Effector memory CD4-positive, alpha-beta T cell (primary cell): ENCODE measurements at places on chromosomes 2 and 18.

DNA sequence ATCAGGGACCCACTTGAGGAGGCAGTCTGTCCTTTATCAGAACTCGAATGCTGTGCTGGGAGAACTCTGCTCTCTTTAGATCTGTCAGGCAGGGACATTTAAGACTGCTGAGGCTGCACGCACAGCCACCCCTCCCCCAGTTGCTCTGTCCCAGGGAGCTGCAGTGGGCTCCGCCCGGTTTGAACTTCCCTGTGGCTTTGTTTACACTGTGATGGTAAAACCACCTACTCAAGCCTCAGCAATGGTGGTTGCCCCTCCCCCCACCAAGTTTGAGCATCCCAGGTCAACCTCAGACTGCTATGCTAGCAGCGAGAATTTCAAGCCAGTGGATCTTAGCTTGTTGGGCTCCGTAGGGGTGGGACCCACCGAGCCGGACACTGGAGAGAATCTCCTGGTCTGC lies 11.8 kb upstream of the LHCGR start:
- no peak for DNase-seq

DNA sequence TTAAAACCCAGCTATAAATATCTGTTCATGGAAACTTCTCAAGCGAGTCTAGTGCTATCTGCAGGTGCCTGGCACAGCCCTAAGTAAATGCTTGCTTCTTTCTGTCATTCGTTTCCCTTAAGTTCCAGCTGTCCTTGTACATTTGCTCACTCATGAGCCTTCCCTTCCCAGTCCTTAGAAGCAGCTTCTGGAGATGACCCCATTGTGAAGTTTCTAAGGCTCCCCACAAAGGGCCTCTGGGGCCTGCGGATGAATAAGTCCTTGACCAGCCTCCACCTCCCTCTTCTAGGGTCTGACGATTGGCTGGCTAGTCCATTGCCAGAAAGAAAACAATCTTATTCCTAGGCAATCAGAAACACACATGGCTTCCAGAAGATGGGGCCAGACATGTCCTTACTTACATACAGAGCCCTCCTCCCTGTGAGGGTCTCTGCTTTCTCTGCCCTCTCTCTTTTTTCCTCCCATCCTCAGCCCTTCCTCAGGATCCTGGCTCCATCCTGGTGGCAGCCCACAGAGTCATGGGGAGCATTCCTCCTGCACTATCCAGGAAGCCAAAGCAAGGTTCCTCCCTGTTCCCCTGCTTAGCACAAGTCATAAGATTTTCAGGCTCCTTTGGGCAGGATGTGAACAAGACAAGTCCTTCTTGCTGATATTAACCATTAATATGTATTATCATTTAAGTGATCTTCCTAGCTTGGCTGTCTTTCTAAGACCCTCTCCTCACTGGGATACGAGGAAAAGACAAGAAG lies 87.3 kb downstream of the TNFRSF11A start:
- no peak for DNase-seq

DNA sequence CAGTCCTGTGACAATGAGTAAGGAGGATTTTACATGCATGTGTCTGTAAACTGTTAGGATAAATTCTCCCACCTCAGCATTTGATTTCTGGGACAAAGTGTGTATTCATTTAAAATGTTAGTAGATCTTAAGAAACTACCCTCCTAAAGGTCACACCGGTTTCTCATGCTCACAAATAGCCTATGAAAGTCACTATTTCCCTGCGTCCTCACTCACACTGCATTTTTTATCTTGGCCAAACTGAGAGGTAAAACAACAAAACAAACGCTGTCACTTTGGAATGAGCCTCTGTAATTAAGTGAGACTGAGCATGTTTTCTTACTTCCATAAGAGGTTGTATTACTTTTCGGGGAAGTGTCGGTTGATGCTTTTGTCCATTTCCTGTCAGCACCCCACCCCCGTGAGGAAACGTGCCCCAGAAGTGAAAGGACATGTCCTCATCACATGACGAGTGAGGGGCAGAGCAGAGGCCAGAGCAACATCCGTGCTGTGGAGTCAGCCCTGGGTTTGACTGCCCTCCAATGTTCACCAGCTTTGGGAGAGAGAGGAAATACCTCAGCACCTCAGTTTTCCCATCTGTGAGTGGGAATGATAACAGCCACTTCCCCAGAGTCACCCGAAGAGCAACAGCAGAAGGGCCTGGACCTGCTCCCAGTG lies 3.1 kb downstream of the GYPC start:
- peak; percentile 27 for DNase-seq

DNA sequence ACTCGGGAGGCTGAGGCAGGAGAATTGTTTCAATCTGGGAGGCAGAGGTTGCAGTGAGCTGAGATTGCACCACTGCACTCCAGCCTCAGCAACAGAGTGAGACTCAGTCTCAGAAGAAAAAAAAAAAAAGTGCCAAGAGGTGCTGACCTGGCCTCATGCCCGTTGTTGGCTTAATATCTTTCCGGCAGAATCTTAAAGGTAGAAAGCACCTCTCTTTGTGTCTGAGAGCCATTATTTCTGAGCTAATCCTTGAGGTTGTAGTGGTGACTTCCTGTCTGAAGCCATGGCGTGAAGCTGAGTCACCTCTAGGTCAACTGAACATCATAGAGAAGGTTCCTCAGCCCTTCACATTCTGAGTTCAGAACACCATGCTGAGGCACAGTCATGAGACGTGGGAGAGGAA lies 60.4 kb downstream of the WDSUB1 start:
- DNase-seq = no peak

- DNase-seq = no peak
These were observed 583.9 kb upstream of the KLHL29 start for GRCh38 chr2:22801071-22801470.
